ENCODE measurements at places on chromosomes 16 and 17.

- peak; percentile 71 for DNase-seq
- no peaks in the 10 kb centered on the region for H3K27me3 ChIP-seq
- no peak overlapping the region for H3K27ac ChIP-seq
- no peak overlapping the region for H3K4me3 ChIP-seq
Observed at GRCh38 chr16:67883872-67884261, 818 bp upstream of the NRN1L start.

DNA sequence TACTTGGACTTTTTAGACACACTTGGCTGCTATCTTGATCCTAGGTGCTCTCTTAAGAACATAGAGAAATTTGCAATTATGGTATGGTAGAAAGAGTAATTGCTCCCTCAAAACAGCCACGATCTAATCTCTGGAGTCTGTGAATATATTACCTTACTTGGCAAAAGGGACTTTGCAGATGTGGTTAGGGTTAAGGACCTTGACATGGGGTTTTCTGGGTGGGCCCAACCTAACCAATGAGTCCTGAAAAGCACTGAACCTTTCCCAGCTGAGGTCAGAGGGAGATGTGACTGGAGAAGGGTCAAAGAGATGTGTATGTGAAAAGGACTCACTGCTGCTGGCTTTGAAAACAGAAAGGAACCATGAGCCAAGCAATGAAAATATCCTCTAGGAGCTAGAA is 26.7 kb upstream of the MED13 start:
- H3K27ac ChIP-seq, result no peak overlapping the region
- H3K4me3 ChIP-seq, result no peak overlapping the region
- no peaks in the 10 kb centered on the region for H3K27me3 ChIP-seq
- no peak for DNase-seq
- H3K36me3 ChIP-seq, result no peaks in the 10 kb centered on the region

DNA sequence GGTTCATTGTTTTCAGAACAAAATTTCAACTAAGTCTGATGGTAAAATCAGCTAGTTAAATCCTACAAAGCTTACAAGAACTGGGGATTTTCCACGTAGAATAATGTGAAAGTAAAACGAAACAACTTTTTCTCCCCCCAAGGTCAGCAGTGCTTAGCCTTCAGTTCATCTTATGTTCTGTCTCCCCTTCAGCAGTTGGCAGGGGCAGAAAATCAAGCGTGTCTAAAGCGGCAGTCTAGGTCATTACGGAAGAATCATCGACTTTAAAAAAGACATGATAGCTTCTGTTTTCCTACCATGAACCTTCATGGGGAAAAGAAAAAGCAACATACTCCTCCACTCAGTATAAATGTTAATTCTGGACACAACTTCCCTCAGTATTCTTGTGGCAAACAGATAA is 50.7 kb downstream of the GNA13 start:
- no peak overlapping the region for H3K27ac ChIP-seq
- no peak overlapping the region for H3K4me3 ChIP-seq
- H3K4me1 ChIP-seq, result no peaks in the 10 kb centered on the region
- no peaks in the 10 kb centered on the region for H3K36me3 ChIP-seq

DNA sequence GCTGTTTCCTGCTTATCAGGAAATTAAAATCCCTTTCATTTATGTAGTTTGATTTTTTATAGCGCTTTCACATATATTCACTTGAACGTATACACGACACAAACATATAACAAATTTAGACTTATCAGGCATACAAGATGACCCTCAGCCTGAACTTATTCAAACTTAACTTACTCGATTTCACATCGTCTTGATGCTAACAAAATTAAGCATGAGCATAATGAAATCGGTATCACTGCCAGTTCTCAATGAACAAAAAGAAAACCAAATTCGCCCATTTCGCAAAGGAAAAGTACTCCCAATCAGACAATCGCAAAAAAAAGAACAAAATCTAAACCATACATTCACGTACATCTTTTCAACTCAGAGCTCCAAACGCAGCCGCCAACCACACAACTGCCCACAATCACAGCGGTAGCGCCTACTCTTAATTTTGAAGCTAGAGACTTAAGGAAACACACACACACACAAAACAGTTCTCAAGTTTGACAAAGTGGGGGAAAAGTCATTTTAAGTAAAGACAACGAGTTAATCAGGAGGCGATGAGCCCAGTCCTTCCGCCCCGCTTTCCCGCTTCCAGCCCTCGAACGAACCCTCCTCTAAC is 1.1 kb downstream of the GJC1 start:
- H3K27me3 ChIP-seq, result peaks cover 8% of the 10 kb centered on the region
- DNase-seq, result no peak
- H3K4me3 ChIP-seq, result peak overlapping the region; percentile 70
- H3K36me3 ChIP-seq, result no peaks in the 10 kb centered on the region
- H3K27ac ChIP-seq, result no peak overlapping the region

DNA sequence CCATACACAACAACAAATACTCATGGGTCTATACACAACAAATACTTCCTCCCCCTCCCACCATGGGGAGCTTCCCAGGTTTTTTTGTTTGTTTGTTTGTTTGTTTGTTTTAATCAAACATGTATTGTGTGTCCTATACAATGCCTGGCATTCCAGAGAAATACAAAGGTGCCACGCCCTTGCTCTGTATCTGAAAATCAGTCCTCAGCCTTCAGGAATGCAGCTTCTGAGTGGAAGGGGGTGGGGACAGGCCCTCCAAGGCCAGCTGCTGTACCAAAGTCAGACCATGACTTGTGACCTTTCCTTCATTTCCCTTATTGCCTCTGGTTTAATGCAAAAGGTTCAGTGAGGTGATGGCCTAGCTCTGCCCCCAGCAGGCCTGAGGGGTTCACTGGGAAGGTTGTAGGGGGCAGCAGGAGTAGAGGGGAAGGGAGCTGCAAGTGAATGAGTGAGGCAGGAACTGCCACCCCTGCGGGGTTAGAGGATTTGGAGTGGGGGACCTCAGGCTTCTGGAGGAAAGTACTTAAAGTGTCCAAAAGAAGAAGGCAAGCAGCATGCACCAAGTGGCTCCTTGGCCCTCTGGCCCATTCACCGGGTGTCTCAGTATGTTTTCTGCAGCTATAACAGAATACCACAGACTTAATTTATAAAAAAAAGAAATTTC is 105.2 kb downstream of the CLEC16A start:
- no peaks in the 10 kb centered on the region for H3K27me3 ChIP-seq
- H3K36me3 ChIP-seq, result peaks cover 20% of the 10 kb centered on the region
- H3K4me3 ChIP-seq, result no peak overlapping the region
- no peak overlapping the region for H3K27ac ChIP-seq

- no peaks in the 10 kb centered on the region for H3K27me3 ChIP-seq
- H3K4me1 ChIP-seq, result peaks cover 4% of the 10 kb centered on the region
- no peak for DNase-seq
- H3K4me3 ChIP-seq, result peak overlapping the region; percentile 16
- peak overlapping the region; percentile 82 for H3K27ac ChIP-seq
Observed at GRCh38 chr17:48295362-48296288, 134.4 kb downstream of the SKAP1 start.

GRCh38 chr16:58821886-58822285 is 87.8 kb upstream of the GOT2 start:
- H3K4me3 ChIP-seq, result no peak overlapping the region
- H3K27ac ChIP-seq, result no peak overlapping the region
- DNase-seq, result no peak
- H3K4me1 ChIP-seq, result no peaks in the 10 kb centered on the region

DNA sequence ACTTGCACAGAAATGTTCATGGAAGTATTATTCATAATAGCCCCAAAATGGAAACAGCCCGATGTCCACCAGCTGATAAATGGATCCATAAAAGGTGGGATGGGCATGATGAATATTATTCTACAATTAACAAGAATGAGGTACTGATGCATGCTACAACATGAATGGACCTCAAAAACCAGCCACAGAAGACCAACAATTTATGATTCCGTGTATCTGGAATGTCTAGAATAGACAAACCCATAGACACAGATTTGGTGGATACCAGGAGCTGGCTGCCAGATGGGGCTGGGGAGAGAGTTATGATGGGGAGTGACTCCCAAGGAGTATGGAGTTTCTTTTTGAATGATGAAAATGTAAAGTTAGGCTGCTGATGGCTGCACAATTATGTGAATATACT is 10.8 kb upstream of the NAGLU start:
- peaks cover 32% of the 10 kb centered on the region for H3K4me1 ChIP-seq
- H3K27me3 ChIP-seq, result peaks cover 23% of the 10 kb centered on the region
- DNase-seq, result no peak
- H3K36me3 ChIP-seq, result no peaks in the 10 kb centered on the region
